Activated T-helper 17 cell treated with anti-CD3 and anti-CD28 coated beads, Interleukin-2, amount 50 U/mL, for 72 hours (primary cell): ENCODE measurements at places on chromosomes 1 and 21.
A peak's percentile ranks its signal among the peaks of the same experiment; 100 is the strongest.

DNA sequence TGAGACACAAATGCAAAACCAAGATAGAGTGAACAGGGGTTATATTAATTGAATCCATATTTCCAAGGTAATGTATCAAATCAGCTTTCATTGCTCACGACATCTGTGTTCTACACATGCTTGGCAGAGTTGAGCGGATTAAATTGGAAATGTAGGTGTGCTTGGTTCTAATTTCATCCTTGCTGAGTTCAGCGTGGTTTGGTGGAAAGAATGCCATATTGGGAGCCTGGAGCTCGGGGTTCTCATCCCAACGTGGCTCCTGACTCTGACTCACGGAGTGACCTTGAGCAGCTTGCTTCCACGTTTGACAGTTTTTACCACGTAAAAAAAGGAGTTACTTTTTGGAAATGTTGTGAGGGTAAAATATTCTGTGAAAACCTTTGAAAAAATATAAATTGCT, 92.0 kb downstream of the MTR start:
- H3K36me3 ChIP-seq = peaks cover 99% of the 10 kb centered on the region
- no peak overlapping the region for H3K27ac ChIP-seq
- no peak overlapping the region for H3K4me3 ChIP-seq
- H3K4me1 ChIP-seq = no peaks in the 10 kb centered on the region
- no peak for ATAC-seq
- H3K27me3 ChIP-seq = no peaks in the 10 kb centered on the region

GRCh38 chr1:174837386-174837785, 162.4 kb upstream of the CACYBP start:
- H3K27me3 ChIP-seq = no peaks in the 10 kb centered on the region
- H3K4me1 ChIP-seq = peaks cover 3% of the 10 kb centered on the region
- ATAC-seq = no peak
- H3K27ac ChIP-seq = no peak overlapping the region

DNA sequence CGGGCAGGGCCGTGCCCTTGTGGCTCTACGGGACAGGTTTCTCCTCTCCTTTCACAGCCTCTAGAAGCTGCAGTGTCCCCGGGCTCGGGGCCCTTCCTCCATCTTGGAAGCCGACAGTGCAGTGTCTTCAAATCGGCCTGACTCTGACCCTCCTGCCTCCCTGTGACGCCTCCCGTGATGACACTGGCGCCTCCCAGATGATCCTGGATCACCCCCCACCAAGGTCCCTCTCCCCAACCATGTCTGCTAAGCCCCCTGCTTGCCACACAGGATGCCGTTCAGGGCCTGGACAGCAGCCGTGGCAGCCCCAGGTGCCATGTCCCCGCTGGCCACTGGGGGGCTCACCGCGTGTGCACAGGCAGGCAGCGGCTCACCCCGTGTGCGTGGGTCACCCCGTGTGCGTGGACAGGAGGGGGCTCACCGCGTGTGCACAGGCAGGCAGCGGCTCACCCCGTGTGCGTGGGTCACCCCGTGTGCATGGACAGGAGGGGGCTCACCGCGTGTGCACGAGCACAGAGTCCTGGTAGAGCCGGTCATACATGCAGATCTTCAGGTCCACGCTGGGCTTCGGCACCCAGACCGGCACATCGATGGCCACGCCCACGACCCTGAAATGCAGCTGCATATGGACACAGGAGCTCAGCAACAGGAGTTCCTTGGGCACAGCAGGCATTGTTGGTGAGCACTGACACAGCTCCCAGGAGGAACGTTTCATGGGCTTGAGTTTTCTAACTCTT, 24.9 kb upstream of the TMEM52 start:
- no peaks in the 10 kb centered on the region for H3K36me3 ChIP-seq
- ATAC-seq = peak; percentile 89
- peak overlapping the region; percentile 14 for H3K4me3 ChIP-seq
- peaks cover 3% of the 10 kb centered on the region for H3K27me3 ChIP-seq
- no peak overlapping the region for H3K27ac ChIP-seq

DNA sequence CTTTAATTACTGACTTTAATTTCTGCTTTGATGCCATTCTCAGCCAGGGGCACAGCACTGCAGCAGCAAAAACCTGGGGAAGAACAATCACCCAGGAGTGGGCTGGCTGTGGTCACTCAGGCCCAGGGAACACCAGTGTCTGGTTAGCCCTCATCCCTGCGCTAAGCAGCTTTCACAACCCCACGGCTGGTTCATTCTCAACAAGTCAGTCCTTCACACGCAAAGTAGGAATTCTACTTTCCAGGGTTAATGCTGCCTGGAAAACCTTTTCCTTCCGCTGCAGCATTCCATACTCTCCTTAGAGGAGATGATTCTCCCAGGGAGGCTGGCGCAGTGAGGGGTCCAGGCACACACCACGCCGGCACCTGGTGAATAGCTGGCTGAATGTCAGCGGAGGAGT, 24.3 kb upstream of the KCNE1 start:
- H3K4me3 ChIP-seq = no peak overlapping the region
- no peak for ATAC-seq
- no peaks in the 10 kb centered on the region for H3K36me3 ChIP-seq
- H3K4me1 ChIP-seq = peaks cover 6% of the 10 kb centered on the region
- no peaks in the 10 kb centered on the region for H3K27me3 ChIP-seq

DNA sequence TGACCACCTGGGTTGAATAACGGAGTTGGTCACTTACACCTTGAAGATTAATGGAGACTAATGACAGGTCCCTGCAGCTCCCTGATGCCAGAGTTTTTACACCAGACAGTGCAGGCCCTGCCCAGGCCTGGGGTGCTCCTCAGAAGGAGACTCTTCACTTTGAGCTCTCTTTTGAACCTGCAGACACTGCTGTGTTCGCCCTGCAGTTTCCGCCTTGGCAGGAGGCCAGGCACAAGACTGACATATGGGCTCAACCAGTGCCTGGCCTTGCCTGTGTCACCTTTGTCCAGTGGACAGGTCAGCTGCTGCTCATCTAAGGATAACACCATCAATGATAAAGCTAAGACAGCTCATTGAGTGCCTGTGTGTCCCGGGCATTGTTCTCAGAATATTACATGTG, 5.2 kb downstream of the STRIP1 start:
- peaks cover 7% of the 10 kb centered on the region for H3K4me1 ChIP-seq
- no peak for ATAC-seq
- H3K27me3 ChIP-seq = no peaks in the 10 kb centered on the region
- no peak overlapping the region for H3K4me3 ChIP-seq
- H3K27ac ChIP-seq = no peak overlapping the region

- ATAC-seq = no peak
- peaks cover 19% of the 10 kb centered on the region for H3K27me3 ChIP-seq
- H3K27ac ChIP-seq = no peak overlapping the region
- H3K4me1 ChIP-seq = no peaks in the 10 kb centered on the region
- no peaks in the 10 kb centered on the region for H3K36me3 ChIP-seq
Observed at GRCh38 chr1:209048941-209049669, 534.4 kb upstream of the CAMK1G start.

GRCh38 chr1:220565670-220566069, 37.7 kb downstream of the MARK1 start:
- no peaks in the 10 kb centered on the region for H3K4me1 ChIP-seq
- no peak overlapping the region for H3K4me3 ChIP-seq
- peaks cover 15% of the 10 kb centered on the region for H3K27me3 ChIP-seq
- H3K36me3 ChIP-seq = no peaks in the 10 kb centered on the region
- ATAC-seq = no peak
- no peak overlapping the region for H3K27ac ChIP-seq

- no peaks in the 10 kb centered on the region for H3K4me1 ChIP-seq
- H3K27ac ChIP-seq = no peak overlapping the region
- H3K27me3 ChIP-seq = peaks cover 11% of the 10 kb centered on the region
- H3K36me3 ChIP-seq = no peaks in the 10 kb centered on the region
- H3K4me3 ChIP-seq = no peak overlapping the region
Observed at GRCh38 chr21:41143596-41144325, 24.2 kb upstream of the BACE2 start.

GRCh38 chr1:244200596-244200995, 149.5 kb downstream of the ZBTB18 start:
- H3K4me3 ChIP-seq = no peak overlapping the region
- H3K27me3 ChIP-seq = no peaks in the 10 kb centered on the region
- H3K36me3 ChIP-seq = no peaks in the 10 kb centered on the region
- no peak for ATAC-seq
- H3K4me1 ChIP-seq = no peaks in the 10 kb centered on the region

- H3K36me3 ChIP-seq = no peaks in the 10 kb centered on the region
- H3K4me3 ChIP-seq = no peak overlapping the region
- H3K27me3 ChIP-seq = peaks cover 35% of the 10 kb centered on the region
- ATAC-seq = no peak
- H3K27ac ChIP-seq = no peak overlapping the region
Observed at GRCh38 chr1:168893359-168893801, 164.4 kb upstream of the DPT start.

GRCh38 chr1:201764166-201764565, 64.8 kb upstream of the IPO9 start:
- H3K27ac ChIP-seq = no peak overlapping the region
- no peaks in the 10 kb centered on the region for H3K4me1 ChIP-seq
- no peak for ATAC-seq
- no peaks in the 10 kb centered on the region for H3K36me3 ChIP-seq
- no peak overlapping the region for H3K4me3 ChIP-seq

DNA sequence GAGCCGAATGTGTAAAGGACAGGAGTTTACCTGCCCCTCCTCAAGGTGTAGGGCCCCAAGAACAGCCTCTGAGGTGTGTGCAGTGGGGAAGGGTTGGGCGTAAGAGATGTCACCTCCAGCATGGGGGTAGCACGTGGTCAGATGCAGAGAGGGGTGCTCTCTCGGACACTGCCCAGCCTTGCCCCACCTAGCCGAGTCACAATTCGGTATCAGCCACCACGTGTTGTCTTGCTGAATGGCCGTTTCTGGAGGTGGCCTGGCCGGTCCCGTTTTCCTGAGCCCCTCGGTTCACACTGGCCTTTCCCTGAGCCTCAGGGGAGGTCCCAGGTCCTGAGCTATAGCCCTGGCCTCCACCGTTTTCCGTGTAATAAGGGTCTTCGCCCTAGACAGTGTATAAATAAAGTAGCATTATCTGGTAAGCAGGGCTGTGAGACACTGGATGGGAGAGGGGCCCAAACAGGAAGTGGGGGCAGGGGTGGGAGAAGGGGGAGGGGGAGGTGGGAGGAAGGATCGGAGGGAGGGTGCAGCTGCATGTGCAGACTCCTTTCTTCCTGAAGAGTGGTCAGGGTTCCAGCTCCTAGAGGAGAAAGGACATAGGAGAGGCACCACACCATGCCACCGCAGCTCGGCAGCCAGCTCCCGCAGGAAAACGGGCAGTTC, 23.3 kb downstream of the CD34 start:
- no peaks in the 10 kb centered on the region for H3K36me3 ChIP-seq
- ATAC-seq = no peak
- no peak overlapping the region for H3K27ac ChIP-seq
- no peak overlapping the region for H3K4me3 ChIP-seq
- H3K27me3 ChIP-seq = peaks cover 7% of the 10 kb centered on the region

DNA sequence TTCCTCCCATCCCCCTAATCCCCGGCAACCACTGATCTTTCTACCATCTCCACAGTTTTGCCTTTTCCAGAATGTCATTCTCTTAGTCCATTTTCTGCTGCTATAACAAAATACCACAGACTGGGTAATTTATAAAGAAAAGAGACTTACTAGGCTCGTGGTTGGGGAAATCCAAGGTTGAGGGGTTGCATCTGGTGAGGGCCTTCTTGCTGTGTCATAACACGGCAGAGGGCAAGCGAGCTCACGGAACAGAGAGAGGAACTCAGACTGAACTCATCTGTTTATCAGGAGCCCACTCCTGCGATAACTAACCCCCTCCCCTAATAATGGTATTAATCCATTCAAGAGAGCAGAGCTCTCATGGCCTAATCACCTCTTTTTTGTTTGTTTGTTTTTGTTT, 52.0 kb downstream of the RUNX3 start:
- no peaks in the 10 kb centered on the region for H3K36me3 ChIP-seq
- no peaks in the 10 kb centered on the region for H3K4me1 ChIP-seq
- H3K27me3 ChIP-seq = no peaks in the 10 kb centered on the region
- H3K27ac ChIP-seq = no peak overlapping the region
- H3K4me3 ChIP-seq = no peak overlapping the region

- no peak overlapping the region for H3K4me3 ChIP-seq
- no peak for ATAC-seq
- H3K27me3 ChIP-seq = peaks cover 16% of the 10 kb centered on the region
- no peak overlapping the region for H3K27ac ChIP-seq
- no peaks in the 10 kb centered on the region for H3K4me1 ChIP-seq
Observed at GRCh38 chr1:94121411-94121821, 468 bp upstream of the ABCA4 start.

GRCh38 chr1:64318428-64318827, 115.0 kb downstream of the UBE2U start:
- ATAC-seq = no peak
- H3K4me1 ChIP-seq = no peaks in the 10 kb centered on the region
- no peak overlapping the region for H3K4me3 ChIP-seq

- no peaks in the 10 kb centered on the region for H3K4me1 ChIP-seq
- no peak overlapping the region for H3K27ac ChIP-seq
- no peak overlapping the region for H3K4me3 ChIP-seq
- no peaks in the 10 kb centered on the region for H3K36me3 ChIP-seq
- no peak for ATAC-seq
Observed at GRCh38 chr1:3545363-3546047, 65.8 kb downstream of the MEGF6 start.

- H3K27ac ChIP-seq = no peak overlapping the region
- no peak overlapping the region for H3K4me3 ChIP-seq
- H3K27me3 ChIP-seq = no peaks in the 10 kb centered on the region
- ATAC-seq = no peak
- H3K36me3 ChIP-seq = no peaks in the 10 kb centered on the region
Observed at GRCh38 chr1:68788762-68789161, 291.9 kb upstream of the DEPDC1 start.

DNA sequence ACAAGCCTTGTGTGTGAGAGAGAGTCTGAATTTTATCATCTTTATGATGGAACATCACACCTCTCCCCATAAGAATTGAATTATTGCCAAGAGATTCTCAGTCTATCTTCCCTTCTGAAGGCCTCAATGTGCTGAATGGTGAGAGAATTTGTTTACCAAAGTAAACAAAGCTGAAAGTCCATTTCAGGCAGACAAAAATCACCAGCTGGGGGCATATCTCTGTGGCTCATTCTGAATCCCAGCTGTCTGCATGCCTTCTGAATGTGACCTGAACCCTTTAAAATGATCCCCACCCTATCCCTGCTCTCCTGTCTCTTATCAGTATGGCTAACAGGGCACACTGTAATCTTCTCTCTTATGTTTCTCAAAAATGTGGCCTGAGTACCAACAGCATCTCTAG, 99.1 kb upstream of the CAMK1G start:
- H3K27me3 ChIP-seq = no peaks in the 10 kb centered on the region
- H3K4me1 ChIP-seq = peaks cover 8% of the 10 kb centered on the region
- no peak overlapping the region for H3K27ac ChIP-seq
- H3K4me3 ChIP-seq = no peak overlapping the region
- no peaks in the 10 kb centered on the region for H3K36me3 ChIP-seq
- no peak for ATAC-seq

DNA sequence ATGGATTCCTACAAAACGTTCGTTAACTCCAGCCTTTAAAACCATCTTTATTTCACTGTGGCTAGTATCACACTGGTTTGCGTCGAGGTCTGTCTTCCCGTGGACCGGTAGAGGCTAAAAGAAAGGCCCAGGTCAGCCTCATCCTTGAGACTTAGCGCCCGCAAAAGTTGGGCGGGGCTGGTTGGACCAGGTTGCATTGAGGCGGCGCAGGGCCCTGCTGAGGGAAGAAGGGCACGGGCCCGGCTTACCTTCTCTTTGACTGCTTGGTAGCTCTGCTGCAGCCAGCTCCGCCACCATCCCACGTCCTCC, 455 bp downstream of the BSDC1 start:
- peaks cover 13% of the 10 kb centered on the region for H3K4me1 ChIP-seq
- peak overlapping the region; percentile 94 for H3K27ac ChIP-seq
- no peaks in the 10 kb centered on the region for H3K27me3 ChIP-seq
- peaks cover 12% of the 10 kb centered on the region for H3K36me3 ChIP-seq
- ATAC-seq = peak; percentile 25
- H3K4me3 ChIP-seq = peak overlapping the region; percentile 91
